ENCODE measurements at places on chromosomes 12 and 14.

- no peak for DNase-seq
Measured at GRCh38 chr12:109695961-109696461, 17.6 kb upstream of the FAM222A start.

DNA sequence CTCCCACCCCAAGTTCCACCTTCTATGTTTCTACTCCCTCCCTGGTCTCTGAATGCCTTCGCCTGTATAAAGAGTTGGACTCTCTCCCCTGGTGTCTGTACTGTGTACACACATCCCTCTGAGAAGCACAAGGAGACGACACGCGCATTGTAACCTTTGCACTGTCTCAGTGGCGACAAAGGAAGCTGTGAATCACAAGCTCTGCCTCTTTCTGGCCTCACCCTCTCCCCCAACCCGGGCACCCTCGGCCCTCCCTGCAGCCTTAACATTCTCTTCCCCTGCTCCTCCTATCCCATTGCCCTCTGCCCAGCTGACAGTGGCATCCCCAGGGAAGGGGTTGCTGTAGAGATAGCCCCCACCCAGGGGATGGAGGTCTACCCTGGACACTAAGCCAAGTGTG, 2.5 kb upstream of the SMARCD1 start:
- no peak for DNase-seq

DNA sequence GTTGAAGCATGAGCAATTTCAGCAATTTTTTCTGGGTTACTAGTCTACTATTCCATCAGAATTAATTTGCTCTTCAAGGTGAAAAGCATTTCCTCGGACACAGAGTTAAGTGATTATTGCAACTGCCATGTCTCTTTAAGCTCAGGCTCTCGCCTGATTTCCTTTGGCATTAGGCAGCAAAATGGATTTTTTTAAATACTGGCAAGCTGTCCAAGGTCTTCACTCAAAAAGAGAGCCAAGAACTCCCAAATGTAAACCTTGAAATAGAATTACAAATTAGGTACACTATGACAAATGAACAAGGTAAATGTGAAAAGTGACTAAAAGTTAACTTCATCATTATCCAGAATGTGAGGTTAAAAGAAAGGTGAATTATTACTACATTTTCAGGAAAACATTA, 111.9 kb downstream of the GARIN6 start:
- DNase-seq = no peak

GRCh38 chr14:55789406-55789805, 209.4 kb downstream of the KTN1 start:
- DNase-seq = no peak

DNA sequence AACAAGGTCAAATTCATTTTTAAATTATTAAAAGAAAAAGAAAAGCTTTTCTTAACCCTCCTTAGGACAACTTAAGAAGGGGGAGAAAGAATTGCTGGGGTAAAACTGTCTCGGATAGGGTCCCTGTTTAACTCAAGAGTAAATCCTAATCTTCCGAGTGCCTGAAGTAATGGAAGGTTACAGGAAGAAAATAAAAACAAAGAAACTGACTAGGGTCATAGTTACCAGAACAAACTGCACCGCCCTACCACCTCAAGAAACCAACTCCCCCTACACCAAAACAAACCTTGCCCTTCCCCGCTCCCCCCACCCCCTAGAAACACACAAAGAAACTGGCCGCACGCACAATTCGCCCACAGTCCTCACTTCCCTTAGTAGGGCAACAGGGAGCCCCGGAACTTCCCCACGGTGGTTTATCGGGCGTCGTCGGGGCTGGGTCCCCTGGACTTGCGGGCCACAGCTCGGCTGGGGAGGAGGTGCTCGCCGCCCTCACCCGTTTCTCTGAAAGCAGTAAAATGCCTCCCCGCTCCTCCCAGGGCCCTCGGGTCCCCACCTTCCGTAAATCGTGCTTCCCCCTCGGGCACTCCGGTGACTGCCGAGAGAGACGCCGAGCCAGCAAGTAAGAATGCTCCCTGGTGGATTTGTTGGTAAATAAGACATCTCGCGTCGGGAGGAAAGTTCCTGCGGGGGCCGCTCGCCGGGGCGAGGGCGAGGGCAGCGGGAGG, 2.4 kb downstream of the SINHCAF start:
- peak; percentile 57 for DNase-seq

DNA sequence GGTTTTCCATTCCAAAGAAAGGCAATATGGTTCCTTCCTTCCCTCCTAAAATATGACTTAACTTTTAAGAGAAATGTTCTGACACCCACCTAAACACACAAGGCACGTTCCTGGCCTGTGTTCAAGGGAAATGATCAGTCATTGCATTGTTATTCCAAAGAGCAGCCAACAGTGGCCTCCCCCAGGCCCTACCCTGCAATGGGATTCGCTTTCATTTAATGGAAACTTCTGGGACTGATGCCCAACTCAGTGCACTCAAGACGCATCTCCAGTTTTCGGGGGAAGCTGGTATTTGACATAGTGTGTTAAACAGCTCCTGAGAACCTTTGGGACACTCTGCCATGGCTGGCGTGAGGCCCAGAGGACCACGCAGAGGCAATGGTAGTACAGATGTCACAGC, 65.9 kb downstream of the DDX51 start:
- no peak for DNase-seq

All from activated CD4-positive, alpha-beta T cell treated with anti-CD3 and anti-CD28 coated beads, Interleukin-10, Interleukin-2, amounts not matched to agents 100 ng/mL and 50 ng/mL, durations not matched to agents 16 hours and 8 hours (primary cell).